Stimulated activated CD4-positive, alpha-beta T cell treated with anti-CD3 and anti-CD28 coated beads, Interleukin-4, amount 100 ng/mL, for 1 hour (primary cell): ENCODE measurements at places on chromosomes 4 and X.

DNA sequence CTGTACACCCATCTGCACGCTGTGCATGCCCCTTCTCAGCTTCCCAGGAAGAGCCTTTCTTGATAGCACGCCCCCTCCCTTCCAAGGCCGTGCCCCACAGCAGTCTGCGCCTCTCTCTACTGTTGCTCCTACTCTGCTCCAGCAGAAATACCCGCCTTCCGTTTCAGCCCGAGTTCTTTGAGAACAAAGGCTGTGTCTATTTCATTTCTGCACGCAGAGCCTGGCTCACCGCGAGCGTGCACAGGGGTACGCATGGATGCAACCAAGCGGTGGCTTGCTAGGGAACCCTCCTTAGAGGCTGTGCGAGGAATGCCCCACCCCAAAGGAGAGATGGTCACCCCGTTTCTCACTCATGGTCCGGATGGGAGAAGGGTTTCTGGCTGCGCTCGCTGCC lies 485 bp downstream of the AADAT start:
- no peak for DNase-seq

DNA sequence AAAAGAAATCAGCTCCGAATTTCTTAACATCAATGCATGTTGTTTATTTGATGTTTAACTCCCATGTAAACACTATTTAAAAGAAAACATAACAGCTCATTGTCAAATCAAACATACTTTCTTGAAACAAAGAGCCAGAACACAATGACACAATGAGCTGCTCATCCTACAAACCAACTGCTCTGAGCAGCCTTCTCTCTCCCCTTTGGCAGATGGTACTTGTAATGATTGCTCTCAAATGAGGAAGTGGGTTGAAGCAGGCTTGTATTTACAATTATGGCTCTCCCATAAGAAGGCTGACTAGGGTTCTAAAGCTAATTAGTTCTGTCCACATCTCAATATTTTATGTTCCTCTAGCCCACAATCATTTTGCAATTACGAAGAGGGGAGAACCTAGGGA lies 637.8 kb upstream of the ADGRL3 start:
- no peak for DNase-seq

DNA sequence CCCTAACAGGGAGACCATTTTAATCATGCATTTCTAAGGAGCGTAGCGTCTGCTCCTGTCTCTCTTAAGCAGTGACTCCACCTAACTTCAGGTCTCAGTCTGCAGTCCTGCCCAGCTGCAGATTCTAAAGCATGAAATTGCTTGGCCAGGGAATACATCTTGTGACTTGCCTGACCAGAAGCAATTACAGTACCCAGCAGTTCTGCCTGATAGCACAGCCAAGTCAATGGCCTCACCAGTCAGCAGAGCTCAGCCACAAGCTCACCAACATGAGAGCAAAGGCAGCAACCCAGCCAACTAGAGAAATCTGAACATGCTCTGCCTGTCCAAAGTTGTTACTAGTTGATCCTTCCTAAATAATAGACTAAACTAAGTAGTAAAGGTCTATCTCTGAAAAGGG lies 2011.9 kb upstream of the PCDH10 start:
- DNase-seq: no peak

- DNase-seq: peak; percentile 59
Measured at GRCh38 chr4:113901994-113902787, 77.3 kb downstream of the ARSJ start.

GRCh38 chr4:94583914-94584641 lies 132.3 kb downstream of the PDLIM5 start:
- DNase-seq: no peak

- no peak for DNase-seq
Measured at GRCh38 chr4:6449746-6450369, 22.6 kb downstream of the PPP2R2C start.

DNA sequence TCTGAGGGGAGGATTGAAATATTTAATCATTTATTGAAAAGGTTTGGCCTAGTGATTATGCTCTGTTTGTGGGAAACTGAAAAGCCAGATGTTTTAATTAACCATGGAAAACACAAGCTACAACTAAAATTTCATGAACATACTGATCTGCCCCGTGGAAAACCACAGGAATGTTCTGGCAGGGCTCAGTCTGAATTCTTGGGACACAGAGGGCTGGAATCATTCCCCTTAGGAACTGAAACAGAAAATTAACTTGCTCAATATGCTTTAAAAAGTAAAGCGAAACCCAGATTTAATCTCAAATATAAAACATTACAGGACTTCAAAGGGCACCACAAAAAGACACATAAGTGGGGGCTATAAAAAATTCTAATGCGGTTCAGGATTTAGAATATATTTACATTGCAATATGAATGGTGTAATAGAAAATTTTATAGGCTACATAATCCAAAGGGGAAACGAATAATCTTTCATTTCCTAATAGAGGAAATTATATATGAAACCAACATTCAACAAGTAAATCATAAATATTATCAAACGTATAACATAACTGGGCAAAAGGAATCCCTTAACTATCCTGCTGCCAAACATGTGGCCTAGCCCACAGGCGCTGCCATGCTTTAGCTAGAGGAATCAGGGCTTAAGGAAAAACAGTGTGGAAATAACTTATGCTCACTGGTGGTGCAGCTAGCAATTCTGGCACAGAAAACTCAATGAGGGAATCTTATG lies 70.9 kb downstream of the APBB2 start:
- DNase-seq: no peak

DNA sequence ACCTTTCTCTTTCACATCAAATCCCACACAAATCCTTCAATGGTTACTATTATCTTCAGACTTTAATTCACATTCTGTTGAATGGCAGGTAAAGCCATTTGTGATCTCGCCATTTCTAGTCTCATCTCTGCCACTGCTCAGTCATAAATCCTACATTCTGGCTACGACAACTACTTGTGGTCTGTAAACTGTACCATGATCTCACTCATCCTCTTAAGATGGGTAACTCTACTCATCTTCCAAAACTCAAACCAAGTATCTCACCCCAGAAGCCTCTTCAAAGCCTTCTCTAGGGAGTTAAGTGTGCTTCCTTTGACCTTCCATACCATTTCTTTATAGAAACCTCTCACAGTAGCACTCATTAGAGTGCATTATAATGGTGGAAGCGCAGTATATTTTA lies 101.8 kb downstream of the NEK1 start:
- no peak for DNase-seq

DNA sequence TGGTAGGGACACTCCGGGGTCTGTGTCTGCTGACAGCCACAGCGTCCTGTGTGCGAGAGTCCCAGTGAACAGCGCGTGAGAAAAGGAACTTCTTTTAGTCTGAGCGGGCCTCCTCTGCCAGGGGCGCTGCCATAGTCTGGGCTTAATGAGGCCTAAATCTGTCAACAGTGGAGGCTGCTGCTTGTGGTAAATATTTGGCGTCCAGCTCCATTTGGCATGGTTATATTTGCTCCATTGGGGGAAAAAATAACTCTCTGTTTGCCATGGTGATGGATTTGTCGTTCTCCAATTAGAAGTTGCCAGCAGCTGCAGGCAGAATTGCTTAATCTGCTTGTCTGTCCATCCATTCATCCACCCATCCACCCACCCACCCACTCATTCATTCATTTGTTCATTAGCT lies 71.4 kb upstream of the PSAPL1 start:
- DNase-seq: no peak

DNA sequence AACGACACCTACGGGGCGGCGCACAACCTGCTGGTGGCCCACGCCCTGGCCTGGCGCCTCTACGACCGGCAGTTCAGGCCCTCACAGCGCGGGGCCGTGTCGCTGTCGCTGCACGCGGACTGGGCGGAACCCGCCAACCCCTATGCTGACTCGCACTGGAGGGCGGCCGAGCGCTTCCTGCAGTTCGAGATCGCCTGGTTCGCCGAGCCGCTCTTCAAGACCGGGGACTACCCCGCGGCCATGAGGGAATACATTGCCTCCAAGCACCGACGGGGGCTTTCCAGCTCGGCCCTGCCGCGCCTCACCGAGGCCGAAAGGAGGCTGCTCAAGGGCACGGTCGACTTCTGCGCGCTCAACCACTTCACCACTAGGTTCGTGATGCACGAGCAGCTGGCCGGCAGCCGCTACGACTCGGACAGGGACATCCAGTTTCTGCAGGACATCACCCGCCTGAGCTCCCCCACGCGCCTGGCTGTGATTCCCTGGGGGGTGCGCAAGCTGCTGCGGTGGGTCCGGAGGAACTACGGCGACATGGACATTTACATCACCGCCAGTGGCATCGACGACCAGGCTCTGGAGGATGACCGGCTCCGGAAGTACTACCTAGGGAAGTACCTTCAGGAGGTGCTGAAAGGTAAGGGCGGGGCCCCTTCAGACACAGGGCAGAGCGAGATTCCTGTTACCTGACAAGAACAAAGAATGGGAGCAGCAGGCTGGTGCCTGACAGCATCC lies 11.7 kb downstream of the RPL9 start:
- peak; percentile 50 for DNase-seq
